ENCODE measurements at places on chromosomes 2 and 18. TPM values are rescaled to one million over a fixed set of nuclear protein-coding genes. Genes with fewer than 3 reads are reported as not detected.

Gene GDF7
- polyA plus RNA-seq: 0.27 TPM

DNA sequence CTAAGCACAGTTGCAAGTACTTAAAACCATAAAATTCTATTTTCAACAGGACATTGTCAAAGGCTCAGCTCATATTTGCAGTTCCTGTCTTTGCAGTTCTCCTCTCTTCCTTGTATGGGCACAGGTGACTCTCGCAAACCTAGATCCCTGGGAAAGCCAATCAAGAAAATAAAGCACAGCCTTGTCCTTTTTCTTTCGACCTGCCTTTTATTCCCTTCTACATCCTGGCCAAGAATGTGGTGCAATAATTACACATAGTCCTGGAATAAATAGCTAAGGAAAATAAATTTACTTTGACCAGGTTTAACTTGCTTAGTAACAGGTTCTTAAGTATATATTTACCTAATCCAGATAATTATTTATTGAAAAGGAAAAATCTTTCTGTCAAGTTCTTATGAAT is 20.2 kb downstream of the ATG16L1 start:
- no peak for DNase-seq

DNA sequence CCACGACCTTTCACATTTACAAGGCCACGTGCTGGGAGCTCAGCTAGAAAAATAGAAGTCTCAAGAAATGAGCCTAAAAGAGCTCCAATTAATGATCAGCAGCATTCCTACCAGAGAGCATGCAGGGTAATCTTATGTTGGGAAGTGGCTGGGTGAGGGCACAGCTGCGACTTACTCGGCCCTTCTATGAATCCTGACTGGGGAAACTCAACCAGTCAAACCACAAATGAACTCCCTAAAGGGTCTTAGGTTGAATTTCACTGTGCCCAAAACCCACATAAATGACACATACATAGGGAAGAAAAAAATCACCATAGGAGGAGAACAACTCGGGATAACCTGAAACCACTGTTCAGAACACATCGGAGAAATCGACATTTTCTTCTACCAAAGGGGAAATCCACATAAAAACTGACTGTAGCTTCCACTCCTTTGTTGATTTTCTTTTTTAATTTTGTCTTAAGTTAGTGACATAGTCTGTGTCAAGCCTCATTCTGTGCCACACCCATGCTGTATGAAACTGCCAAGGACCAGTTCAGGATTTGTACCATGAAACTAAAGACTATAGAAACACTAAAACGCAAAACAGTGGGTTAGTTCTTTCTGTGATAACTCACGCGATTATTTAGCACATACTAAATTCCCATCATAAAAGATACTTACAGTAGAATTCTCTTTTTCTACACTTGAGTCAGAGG is 54.7 kb downstream of the UXS1 start:
- no peak for DNase-seq

DNA sequence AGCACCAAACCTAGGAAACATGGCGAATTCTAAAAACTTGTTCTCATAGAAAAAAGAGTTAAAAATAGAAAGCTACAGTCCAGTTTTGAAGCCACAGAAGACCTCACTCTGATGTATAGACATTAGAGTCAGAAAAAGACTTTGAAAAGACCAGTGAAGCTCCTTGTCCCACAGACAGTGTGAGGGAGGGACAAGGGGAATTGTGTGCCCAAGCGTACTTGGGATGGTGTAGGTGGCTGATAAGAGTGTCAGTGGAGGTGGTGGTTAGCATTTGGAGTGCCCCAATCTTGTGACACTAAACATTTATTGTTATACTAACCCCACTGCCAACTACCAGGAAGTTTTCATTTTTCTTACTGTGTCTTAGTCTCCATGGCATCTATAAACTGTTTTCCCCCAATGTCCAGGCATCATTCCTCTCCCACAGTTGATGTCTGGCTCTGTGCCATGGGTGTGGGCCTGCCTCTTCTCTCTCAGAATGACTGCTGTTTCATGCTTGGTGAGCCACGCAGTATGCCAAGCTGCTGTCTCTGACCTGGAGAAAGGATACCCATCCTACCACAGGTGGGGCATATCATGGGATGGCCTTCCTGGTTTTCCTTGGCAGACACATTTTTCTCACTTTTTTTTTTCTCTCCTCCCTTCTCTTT is 161.4 kb downstream of the RPIA start:
- no peak for DNase-seq
